ENCODE measurements at places on chromosomes 3 and 15.

GRCh38 chr3:31744913-31745312, 212.2 kb downstream of the STT3B start:
- no peak for DNase-seq

DNA sequence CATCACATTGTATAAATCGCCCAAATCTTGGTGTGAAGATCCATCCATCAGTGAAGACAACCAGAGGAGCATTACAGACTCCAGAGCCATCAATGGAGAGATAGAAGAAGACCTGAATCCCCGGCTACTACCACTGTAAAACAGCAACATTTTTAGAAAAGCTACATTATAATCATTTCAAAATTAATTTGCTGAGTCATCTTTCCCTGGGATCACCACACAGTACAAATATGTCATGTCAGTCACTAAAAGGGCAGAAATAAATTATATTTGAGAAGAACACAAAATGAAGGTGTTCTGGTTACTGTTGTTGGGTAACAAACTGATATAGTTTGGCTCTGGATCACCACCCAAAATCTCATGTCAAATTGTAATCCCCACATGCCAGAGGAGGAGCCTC, 218.5 kb upstream of the STT3B start:
- DNase-seq, result no peak

- no peak for DNase-seq
Observed at GRCh38 chr15:50909010-50909317, 481 bp downstream of the AP4E1 start.

DNA sequence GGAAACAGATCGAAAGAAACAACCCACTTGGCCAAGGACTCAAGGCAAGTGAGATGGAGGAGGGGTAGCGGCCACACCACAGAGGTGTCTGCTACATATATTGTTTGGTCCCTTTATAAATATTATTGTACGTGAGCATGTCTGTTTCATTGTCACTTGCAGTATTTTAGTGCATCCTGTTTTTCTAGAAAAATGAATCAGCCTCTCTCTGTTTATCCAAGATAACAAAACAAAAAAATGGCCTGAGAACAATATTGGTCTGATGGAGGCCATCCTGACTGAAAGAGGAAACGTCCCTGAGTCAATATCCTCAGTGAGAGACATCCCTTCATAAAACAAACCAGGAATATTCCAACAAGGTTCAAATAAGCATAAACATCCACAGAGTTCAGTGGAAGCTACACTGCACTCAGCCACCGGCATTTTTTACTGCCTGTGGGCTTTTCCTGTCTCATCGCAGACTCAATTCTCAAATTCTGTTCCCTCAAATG, 42.0 kb downstream of the WWTR1 start:
- no peak for DNase-seq

DNA sequence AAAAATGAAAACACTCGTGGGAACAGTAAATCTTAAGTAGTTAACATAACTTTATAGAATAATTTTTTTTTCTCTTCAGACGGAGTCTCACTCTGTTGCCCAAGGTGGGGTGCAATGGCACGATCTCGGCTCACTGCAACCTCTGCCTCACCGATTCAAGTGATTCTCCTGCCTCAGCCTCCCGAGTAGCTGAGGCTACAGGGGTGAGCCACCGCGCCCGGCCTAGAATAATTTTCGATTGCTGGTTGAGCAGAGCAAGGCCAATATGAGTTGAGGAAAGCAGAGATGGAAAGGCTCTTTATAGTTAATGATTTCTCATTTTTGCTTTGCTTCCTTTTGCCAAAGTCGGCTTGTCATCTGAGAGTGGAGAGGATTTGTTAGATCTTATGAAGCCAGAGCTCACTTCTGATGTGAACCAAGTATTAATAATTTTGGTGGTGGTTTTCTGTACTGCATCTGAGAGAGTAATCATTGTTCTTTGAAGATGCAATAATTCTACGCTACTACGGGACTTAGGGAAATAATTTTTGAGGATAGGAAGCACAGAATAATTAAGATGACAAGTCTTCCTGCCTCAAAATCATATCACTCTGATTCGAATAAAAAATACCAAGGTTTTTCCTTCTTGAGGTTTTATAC, 1.6 kb upstream of the GOLM2 start:
- DNase-seq, result no peak

- DNase-seq, result no peak
Observed at GRCh38 chr3:132064114-132064513, 29.3 kb upstream of the CPNE4 start.

GRCh38 chr3:13886593-13887129, 6.8 kb upstream of the WNT7A start:
- no peak for DNase-seq

DNA sequence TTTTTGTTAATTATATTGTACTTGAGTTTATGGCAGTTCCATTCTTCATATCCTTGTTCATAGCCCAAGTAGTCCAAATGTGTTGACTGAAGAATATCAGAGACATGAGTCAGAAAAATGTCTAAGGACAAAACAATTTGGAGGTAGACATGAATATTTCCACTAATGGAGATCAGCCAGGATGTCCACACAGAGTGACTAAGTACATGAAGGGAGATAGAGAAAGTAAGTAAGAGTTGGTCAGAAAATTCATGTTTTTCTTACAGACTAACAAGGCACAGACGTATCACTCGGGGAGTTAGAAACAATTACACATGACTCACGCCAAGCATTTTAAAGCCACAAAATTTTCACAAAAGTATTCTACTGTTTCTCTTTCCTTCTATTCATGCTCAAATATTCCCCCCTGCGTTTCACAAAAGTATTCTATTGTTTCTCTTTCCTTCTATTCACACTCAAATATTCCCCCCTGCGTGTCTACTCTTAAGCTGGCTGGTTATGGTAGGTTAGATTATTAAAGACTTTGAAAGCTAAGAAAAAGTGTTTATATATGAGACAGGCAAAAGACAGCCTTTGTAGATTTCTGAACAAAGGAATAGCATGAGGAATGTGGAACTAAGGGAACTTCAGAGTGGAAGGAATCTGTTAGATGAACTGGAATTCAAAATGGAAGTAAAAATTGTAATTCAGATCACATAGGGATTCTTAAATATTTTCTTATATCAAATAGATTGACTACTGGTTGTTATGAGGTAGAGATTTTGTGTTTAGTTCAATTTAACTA, 648.7 kb upstream of the CCDC54 start:
- no peak for DNase-seq

- no peak for DNase-seq
Observed at GRCh38 chr3:46897829-46898320, 20.4 kb downstream of the PTH1R start.

DNA sequence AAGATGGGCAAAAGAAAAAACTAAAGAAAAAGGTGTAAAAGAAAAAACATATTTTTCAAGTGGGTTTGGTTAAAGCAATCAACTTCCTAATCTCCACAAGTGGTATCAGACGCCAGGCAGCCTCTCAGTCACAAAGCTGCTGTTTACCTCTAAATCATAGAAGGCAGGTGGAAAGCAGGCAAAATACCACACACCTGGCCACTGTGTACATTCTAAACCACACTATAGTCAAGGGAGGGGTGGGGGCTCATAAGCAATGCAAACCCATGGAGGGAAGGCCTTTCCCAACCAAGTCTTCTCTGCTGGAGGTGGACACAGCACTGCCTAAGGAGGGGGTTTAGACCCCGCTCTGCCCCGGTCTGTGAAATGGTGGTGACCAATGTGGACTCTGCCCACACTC, 50.4 kb downstream of the MCF2L2 start:
- DNase-seq, result no peak

- DNase-seq, result no peak
Observed at GRCh38 chr15:90644952-90645725, 72.0 kb upstream of the BLM start.

GRCh38 chr3:121722411-121722810, 27.1 kb downstream of the GOLGB1 start:
- DNase-seq, result no peak

DNA sequence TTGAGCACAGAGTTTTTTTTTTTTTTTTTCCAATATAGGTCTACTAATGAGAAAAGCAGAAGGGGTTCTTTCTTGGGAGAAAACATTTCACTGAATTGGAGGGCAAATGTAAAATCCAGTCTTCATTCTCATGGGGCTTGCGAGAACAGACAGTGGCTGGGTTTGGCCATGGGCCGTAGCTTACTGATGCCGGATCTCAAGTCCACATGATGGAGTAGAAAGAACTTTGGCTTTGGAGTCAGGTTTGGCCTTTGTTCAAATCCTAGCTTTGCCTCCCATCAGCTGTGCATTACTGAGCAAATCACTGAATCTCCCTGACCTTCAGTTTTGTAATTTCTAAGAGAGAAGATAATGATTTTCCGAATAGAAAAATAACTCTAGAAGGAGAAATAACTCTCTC, 59.7 kb downstream of the LMCD1 start:
- no peak for DNase-seq

- DNase-seq, result no peak
Observed at GRCh38 chr3:31979001-31979697, 1.9 kb downstream of the OSBPL10 start.

GRCh38 chr15:73127302-73127936, 75.2 kb downstream of the NEO1 start:
- DNase-seq, result peak; percentile 71
